Hematopoietic multipotent progenitor cell (in vitro differentiated cells): ENCODE measurements at places on chromosomes 2 and 18.

DNA sequence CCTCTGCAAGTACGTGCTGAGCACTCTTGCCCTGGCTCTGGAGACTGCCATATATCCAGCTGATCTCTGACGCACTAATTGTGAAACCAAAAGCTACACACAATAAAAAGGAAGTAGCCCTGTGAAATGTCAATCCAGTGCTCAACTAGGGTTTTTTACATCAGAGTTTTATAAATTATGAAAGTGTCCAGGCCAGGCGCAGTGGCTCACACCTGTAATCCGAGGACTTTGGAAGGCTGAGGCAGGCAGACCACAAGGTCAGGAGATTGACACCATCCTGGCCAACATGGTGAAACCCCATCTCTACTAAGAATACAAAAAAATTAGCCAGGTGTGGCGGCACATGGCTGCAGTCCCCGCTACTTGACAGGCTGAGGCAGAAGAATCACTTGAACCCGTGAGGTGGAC is 24.5 kb upstream of the PEX13 start:
- peak; percentile 25 for DNase-seq

DNA sequence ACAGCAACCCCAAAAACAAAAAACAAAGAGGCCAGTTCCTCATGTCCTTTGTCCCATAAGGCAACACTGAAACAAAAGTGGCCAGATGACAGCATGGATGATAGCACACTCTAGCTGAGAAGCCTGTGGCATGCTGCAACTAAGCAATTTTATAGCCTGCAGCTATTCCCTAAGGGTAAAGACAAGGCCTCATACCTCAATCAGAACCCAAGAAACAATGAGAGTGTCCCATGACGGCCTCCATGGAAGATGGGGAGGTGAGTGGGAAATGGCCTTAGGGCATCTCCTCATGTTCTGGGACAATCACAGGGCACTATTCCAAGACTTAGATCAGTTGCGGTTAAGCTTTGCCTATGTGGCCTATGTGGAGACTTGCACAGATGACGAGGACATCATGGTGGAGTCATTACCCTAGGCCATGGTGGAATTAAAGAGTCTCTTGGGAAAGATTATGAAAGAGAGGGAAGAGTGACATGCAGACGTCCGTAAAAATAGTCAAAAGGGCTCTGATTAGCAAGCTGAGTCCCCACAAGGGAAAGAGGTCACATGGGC is 103.1 kb downstream of the INO80D start:
- DNase-seq = no peak

- DNase-seq = no peak
Observed at GRCh38 chr2:143926736-143927135, 593.2 kb downstream of the ZEB2 start.

- no peak for DNase-seq
Observed at GRCh38 chr2:110116033-110116710, 550 bp upstream of the MALL start.

- DNase-seq = no peak
Observed at GRCh38 chr2:173940208-173941020, 24.8 kb downstream of the SP3 start.

- no peak for DNase-seq
Observed at GRCh38 chr2:162720559-162721271, 117.9 kb downstream of the KCNH7 start.

DNA sequence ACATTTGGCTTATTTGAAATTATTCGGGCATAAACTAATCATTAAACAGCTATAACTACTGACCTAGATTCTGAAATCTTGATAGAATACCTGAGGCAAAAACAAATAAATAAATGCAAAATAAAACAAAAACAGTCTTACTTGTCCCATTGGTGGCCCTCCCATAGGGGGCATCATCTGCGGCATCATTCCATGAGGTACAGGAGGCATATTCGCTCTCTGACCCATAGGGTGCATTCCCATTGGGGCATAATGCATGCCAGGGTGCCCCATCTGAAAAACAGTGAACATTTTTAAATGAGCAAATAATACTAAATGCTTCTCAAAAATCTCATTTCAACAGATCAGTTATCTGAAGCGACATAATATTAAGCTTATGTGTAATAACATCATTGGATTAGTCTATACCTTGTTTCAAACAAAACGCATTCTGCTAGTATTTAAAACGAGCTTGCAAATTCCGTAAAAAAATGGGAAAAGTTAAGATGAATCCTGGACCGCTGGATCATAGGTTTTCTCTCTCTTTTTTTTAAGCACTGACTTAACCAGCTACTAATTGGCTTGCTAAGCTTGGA is 1.3 kb downstream of the PRPF40A start:
- peak; percentile 67 for DNase-seq

GRCh38 chr2:239289545-239289944 is 111.3 kb downstream of the HDAC4 start:
- DNase-seq = no peak

DNA sequence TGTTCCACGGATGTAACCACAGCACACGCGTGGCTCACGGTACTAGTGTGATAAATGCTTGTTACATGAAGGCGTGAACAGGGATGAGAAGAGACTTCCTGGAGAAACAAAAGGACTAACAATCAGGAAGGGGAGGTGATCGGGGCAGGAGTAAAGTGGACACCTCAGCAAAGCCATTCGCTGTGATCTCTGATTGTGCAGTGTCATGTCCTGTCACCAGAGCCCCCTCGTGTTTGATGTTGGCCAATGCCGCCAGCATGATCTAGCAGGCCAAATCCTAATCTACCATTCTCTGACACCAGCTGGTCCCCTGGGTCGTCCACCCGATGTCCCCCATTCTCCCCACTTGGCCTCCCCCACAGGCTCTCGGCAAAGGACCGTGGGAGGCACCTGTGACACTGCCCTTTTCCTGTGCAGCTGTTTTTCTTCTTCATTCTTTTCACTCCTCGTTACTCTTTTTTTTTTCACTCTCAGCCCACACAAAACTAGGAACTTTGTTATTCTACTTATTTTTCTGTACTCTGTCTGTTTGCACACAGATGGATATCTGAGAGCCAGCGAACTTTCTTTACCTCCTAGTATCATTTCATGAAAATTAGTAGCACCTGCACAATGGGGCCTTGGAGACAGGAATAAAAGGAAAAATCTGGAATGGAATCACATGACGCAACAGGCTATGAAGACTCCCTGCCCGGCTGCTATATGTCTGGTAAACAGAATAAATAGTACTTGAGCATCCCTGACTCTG is 146.8 kb downstream of the TGIF1 start:
- DNase-seq = no peak

- DNase-seq = no peak
Observed at GRCh38 chr2:207251573-207252192, 85.9 kb upstream of the KLF7 start.

GRCh38 chr2:191537921-191538320 is 140.0 kb upstream of the NABP1 start:
- no peak for DNase-seq

GRCh38 chr18:46759890-46760289 is 3.0 kb upstream of the ST8SIA5 start:
- DNase-seq = no peak

DNA sequence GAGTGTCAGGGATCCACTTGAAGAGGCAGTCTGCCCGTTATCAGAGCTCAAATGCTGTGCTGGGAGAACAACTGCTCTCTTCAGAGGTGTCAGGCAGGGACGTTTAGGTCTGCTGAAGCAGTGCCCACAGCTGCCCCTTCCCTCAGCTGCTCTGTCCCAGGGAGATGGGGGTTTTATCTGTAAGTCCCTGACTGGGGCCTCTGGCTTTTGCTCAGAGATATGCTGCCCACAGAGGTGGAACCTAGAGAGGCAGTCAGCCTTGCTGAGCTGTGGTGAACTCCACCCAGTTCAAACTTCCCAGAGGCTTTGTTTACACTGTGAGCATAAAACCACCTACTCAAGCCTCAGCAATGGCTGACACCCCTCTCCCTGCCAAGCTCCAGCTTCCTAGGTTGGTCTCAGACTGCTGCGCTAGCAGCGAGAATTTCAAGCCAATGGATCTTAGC is 38.1 kb downstream of the PLEK start:
- peak; percentile 47 for DNase-seq

- no peak for DNase-seq
Observed at GRCh38 chr2:86636842-86637241, 13.2 kb upstream of the RNF103 start.

GRCh38 chr2:157260533-157261198 is 3.2 kb downstream of the GALNT5 start:
- DNase-seq = no peak

- DNase-seq = no peak
Observed at GRCh38 chr18:6441200-6441599, 26.5 kb upstream of the L3MBTL4 start.

DNA sequence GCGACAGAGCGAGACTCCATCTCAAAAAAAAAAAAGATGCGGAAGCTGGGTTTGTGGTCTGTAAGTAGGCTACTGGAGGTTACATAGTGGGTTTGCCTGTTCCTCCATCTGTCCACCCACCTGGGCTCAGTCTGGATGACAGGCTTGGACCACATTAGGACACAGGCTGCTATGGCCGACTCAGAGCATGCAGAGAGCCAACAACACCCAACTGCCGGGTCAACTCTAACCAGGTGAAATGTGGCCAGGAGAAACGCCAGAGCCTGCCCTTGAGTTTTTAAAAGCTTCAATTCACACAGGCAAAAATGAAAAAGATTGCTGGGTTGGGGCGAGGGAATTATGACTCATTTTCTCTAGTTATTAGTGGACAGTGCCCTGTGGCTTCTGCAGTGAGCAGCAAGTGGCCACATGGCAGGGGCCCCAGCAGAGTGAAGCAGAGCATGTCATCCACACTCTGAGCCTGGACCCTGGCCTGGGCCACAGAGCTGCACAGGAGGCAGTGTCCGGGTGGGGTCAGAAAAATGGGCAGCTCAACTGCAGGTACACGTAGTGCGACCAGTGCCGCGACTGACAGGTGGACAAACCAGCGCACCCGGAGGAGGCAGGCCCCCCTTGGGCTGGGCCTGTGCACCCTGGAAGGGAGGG is 67.4 kb downstream of the BIN1 start:
- DNase-seq = no peak

- peak; percentile 12 for DNase-seq
Observed at GRCh38 chr2:62467475-62468321, 38.3 kb downstream of the TMEM17 start.

DNA sequence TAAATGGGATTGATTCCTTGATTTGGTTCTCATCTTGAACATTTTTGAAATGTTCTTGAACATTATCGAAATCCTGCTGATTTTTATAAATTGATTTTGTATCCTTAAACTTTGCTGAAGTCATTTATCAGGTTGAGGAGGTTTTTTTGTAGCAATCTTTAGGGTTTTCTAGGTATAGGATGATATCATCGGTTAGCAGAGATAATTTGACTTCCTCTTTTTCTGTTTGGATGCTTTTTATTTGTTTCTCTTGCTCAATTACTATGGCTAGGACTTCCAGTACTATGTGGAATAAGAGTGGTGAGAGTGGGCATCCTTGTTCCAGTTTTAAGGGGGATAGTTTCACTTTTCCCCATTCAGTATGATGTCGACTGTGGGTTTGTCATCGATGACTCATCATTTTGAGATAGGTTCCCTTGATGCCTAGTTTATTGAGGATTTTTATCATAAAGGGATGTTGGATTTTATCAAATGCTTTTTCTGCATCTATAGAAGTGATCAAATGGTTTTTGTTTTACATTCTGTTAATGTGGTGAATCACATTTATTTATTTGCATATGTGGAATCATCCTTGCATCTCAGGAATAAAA is 201.5 kb upstream of the ZSWIM2 start:
- no peak for DNase-seq

DNA sequence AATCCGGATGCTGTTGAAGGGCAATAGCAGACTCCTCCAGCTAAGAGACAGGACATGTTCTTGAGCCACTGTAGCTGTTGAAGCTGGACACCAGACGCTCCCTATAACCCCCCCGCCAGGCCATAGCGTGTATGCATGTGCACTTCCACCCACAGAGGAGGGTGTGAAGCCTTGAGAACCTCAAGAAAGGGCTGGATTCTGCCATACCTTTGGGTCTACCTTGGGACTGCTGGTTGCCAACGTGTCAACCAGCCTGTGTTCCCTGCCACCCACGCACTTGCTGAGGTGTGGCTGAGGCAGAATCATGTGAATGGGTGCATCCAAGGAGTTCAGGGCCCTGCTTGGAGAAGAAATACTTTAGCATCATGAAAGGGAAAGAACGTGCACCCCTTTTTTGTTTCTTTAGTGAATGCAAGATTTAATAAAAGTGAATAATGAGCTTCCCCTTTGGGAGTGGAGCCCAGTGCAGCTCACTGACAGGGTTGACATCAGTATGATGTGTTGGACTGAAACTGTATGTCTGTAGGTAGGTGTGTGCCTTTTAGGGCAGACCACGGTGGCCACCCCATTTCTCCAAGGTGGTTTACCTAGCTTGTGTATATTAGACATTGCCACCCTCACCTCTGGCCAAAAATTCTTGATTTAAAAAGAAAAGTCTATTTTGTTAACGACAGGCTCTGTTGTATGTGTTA is 198.3 kb downstream of the MGAT5 start:
- DNase-seq = no peak

- DNase-seq = no peak
Observed at GRCh38 chr2:196384729-196385128, 213.4 kb upstream of the STK17B start.

DNA sequence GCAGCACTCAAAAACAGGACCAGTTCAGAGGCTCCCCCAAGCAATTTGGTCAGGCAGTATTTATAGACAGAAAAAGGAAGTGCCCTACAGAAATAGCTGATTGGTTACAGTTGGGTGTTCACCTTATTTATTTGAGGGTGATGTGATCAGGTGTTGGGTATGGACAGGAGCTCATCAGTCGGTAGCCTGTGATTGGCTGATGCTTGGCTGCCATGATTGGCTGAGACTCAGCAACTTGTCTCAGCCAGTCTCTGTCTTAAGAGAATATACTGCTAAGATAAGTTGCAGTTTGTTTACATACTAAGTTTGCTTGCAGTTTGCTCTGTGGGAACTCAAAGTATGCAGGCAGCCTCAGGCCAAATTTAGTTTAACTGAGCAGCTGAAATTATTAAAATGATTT is 9.4 kb downstream of the ABCG8 start:
- no peak for DNase-seq
